ENCODE measurements at places on chromosomes 11 and 22.

GRCh38 chr22:37260901-37261336 lies 16.9 kb upstream of the RAC2 start:
- DNase-seq, result peak; percentile 47

GRCh38 chr11:92775003-92775676 lies 194.3 kb upstream of the MTNR1B start:
- DNase-seq, result no peak

- no peak for DNase-seq
Observed at GRCh38 chr22:48035897-48036296, 1273.4 kb downstream of the TBC1D22A start.

GRCh38 chr11:12109591-12110196 lies 696 bp upstream of the MICAL2 start:
- DNase-seq, result no peak

GRCh38 chr22:37497062-37497599 lies 10.9 kb upstream of the MFNG start:
- no peak for DNase-seq

GRCh38 chr11:20483931-20484330 lies 96.4 kb downstream of the PRMT3 start:
- no peak for DNase-seq
